ENCODE measurements at places on chromosomes 11 and 22.

GRCh38 chr11:9992306-9992705, 301.7 kb downstream of the SBF2 start:
- no peak for DNase-seq

GRCh38 chr11:96339706-96340554, 3.1 kb downstream of the MAML2 start:
- DNase-seq: no peak

GRCh38 chr11:48078689-48079088, 98.3 kb downstream of the PTPRJ start:
- no peak for DNase-seq

GRCh38 chr22:37371491-37371890, 55.8 kb downstream of the ELFN2 start:
- DNase-seq: no peak

GRCh38 chr11:30454111-30454510, 131.2 kb downstream of the ARL14EP start:
- DNase-seq: no peak

DNA sequence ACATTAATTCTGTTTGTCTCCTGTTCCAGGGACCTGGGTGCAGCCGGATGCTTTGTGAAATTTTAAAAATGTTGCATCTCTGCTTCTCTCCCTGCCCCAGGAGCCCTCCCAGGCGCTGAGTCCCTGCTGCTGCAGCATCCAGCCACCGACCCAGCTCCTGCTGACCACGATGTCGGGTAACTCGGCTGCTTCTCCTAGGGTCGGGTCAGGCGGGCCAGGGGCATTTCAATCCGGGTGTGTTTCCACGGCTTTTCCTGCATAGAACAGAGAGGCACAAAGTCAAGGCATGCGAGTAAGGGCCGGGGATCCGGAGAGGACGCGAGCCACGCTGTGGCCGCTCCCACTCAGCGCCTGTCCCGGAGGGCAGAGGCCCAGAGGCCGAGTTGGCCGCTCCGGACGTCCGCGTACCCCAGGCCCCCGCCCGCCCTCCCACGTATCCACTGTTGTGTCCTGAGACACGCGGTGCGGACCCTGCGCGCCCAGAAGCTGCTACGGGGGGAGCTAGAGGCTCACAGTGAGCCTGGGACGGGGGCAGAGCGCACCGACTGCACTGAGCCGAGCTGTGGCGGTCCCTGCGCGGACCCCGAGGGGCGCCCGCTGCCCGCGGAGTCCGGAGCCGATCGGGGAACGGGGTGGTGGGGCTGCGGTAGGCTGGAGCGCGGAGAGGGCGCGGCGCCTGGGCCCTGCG, at the start of gene POU2AF3:
TSS of gene POU2AF3 (plus strand) at position 134 of the 688 bp plus-strand sequence. CDS start at position 170, 36 bp downstream.
- DNase-seq: no peak

DNA sequence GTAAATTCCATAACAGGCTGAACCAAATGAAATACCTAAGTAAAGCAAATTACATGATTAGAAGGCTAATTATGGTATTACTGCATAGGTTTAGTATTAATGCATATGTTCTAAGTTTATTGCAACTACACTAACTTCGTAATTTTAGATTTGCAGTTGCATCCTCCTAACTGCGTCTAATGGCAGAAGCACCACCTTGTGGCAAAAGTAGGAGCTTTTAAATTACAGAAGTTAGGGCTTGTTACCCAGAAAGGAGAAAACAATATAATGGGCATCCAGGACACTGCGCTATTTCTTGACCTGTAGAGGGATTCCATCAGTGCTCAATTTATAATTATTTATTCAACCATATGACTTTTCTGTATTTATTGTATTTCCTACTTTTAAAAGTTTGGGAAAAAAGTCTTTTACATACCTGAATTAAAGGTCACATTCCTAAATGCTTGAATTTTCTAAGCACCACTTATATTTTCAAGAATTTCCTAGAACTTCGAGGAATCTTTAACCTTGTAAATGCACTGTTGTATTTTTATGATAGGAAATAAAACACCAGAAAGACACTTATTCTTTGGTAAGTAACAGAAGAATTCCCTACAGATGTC, 16.3 kb upstream of the GPR83 start:
- no peak for DNase-seq

GRCh38 chr11:105763594-105763993, 153.7 kb downstream of the GRIA4 start:
- DNase-seq: no peak

- DNase-seq: no peak
Measured at GRCh38 chr11:75403037-75403436, 3.7 kb downstream of the RPS3 start.

DNA sequence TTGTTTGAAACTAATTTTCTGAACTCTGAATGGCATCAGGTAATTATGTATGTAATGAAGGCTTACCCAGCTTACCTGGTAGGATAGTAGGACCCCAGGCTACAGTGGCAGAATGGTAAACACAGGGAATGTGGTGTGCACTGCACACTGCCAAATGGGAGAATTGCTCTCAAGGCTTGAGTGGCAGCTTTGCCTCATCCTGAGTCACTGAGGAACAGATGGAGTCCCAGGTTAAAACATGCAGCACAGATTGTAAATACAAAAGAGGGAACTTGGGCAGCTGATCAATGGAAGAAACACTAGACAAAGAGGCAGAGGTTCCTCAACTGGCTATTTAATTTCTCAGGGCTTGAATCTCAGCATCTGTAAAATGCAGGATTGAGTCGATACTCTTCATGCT, 24.4 kb downstream of the GPR83 start:
- no peak for DNase-seq

DNA sequence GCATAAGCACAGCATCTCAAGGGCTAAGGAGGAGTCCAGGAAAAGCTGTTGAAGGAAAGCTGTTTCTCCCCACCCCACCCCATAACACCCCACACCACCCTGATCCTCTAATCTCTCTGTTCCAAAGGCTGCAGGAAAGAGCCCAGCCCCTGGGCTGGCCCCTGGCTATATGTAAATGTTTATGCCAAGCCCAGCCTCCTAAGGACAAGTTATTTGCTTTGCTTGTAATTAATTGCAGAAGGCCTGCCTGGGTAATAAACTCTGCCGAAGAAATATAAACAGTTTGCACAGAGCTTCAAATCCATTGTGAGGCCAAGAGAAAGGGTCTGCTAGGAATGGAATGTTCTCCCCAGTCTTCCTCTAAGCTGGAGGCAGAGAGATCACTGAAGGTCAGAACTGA, 21.2 kb downstream of the ARRB1 start:
- DNase-seq: no peak

DNA sequence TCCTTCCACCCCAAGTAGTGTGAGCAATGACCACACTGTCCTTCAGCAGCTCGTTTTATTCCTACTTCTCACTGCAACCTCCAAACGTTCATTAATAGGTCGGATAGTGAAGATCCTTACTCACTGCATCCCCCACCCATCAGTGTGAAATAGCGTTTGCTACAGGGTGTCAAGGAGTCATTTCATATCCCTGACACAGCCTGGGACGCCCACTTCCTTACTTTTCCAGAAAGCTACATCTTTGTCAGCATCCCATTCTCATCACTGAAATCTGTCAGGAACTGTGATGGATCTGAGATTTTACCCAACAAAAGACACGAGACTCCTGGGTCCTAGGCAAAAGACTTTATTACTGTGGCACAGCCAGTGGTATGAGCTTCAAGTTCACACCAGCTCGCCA, 592.4 kb downstream of the NTM start:
- no peak for DNase-seq

- DNase-seq: no peak
Measured at GRCh38 chr11:119378851-119379465, 2.5 kb downstream of the USP2 start.

DNA sequence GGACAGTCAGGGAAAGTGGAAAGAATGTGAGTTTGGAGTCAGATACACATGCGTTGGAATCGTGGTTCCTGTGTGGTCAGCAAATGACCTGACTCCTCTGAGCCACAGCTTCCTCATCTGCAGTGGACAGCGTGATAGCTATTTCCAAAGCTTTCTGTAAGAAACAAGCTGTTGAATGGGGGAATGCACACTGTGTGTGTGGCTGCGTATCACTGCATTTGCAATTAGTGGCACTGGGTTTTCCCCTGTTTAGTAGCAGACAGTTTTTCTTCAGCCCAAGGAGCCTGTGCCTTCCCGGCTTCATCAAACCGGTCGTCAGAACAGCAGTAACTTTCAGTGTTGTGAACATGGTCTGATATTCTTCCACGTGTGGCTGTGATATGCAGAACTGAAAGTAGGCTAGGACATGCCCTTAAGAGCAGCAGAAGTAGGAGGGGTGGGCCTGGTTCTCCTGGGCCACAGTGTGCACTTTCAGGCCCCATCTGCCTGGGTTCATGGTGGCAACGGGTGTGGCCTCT, 121.5 kb downstream of the RRAS2 start:
- no peak for DNase-seq

DNA sequence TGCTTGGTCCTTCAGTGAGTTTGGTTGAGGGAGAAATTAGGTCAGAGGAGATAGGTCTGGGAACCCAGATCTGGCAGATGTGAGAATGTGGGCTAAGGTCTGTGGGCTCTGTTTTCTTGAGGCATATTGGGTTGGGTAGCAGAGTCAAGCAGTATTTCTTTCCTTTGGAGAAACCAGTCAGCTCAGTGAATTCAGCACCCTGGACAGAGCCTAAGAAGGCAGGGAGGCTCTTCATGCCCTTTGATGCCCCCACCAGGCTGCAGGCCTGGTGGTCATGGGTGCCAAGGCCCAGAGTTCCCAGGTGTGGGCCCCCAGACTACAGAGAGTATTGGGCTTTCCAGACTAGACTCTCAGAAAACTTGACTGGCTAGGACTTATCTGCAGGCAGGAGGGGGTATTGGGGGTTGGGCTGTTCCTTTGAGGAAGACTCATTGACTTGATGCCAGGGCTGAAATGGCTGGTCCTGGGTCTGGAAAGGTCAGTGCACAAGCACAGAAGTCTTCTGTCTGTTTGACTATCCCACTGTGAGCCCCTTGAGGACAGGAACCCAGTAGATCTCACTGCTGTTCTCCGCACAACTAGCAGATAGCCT, 45.3 kb upstream of the NECTIN1 start:
- no peak for DNase-seq

- no peak for DNase-seq
Measured at GRCh38 chr11:81869351-81870065, 864.2 kb downstream of the FAM181B start.

- no peak for DNase-seq
Measured at GRCh38 chr11:85705800-85706199, 19.8 kb upstream of the CCDC89 start.

GRCh38 chr11:123652599-123652998, 1.8 kb downstream of the SCN3B start:
- no peak for DNase-seq

DNA sequence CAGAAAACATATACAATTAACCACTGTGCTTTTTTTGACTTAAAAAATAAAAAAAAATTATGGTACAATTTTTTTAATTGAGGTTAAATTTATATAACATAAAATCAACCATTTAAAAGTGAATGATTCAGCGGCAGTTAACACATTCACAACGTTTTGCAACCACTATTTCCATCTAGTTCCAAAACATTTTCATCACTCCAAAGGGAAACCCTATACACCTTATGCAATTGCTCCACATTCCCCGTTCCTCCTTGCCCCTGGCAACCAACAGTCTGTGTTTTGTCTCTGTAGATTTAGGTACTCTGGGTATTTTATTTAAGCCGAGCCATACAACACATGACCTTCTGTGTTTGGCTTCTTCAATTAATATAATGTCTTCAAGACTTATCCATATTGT, 15.3 kb downstream of the DDI1 start:
- DNase-seq: no peak

GRCh38 chr11:64379160-64379559, 20.2 kb downstream of the RPS6KA4 start:
- no peak for DNase-seq

GRCh38 chr22:37561212-37562048, 1.1 kb downstream of the CDC42EP1 start:
- DNase-seq: peak; percentile 94

DNA sequence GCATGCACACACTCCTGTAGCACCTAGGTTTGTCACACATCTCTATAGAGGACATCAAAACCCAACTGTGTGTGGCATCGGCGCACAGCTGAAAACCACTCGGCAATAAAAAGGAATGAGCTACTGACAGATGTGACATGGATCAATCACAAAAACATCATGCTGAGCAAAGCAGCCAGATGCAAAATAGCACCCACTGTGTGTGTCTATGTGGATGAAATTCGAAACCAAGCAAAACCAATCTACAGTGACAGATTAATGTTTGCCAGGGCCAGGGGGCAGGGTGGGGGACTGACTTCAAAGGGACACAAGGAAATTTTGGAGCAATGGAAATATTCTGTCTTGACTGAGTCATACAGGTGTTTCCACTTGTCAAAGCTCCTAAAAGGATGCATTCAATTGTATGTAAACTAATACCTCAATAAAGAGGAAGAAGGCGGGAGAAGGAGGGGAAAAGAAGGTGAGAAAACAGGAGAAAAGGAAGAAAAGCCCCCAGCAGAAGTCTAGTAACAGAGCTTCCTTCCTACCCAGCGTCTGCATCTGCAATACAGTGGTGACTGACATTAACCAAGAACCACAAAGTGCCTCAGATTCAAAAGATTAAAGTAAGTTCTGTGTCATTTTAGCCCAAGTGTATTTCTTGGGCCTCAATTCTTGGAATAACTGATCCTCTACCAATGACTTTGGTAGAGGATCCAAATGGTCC, 49.8 kb downstream of the PACSIN2 start:
- peak; percentile 90 for DNase-seq

DNA sequence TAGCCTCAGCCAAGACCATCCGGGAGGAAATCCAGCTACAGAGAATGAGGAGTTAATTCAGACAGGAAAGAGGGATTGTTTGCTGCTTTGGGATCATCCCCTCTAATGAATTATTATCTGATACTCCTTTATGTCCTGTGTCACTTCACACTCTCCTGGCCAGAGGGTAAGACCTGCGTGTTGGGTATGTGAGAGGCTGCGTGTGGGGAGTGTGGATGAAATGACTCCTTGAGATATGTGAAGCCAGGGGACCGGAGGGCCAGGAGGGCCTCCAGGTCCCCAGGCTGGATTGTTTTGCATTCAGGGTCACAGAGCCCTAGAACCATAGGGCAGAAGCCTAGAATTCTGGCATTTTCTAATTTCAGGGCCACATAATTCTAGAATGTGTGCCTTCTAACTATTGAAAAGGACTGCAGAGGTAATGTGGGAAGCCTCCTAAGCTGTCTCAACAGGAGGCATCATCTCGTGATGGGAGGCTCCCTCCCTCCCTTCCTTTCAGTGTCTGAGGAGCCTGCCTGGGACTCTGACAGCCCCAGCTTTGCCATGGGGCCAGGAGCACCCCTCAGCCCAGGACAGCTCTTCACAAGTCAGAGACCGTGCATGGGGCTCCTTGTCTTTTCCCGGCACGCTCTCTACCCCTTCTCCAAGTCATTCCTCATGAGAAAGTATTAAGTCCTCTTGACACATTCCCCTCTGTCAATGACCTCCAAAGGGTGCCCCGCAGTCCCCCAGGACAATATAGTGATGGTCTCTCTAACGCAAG, 3.7 kb downstream of the TPBGL start:
- no peak for DNase-seq

DNA sequence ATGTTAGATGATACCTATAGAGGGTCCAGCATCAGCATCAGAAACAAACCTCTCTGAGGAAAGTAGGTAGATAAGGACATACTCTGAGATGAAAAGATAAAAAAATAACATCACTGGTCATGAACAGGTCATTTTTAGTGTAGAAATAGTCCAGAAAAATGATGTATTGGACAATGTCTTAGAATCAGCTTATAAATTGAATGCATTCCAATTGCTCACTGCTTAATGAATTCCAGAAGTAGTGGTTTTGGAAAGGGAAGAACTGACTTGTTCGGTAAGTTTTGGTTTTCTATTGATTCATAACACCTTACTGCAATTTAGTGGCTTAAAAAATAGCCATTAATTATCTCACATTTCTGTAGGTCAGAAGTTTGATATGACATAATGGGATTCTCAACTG, 929.5 kb upstream of the CCDC90B start:
- DNase-seq: no peak

GRCh38 chr11:129048911-129049310, 106.2 kb upstream of the TP53AIP1 start:
- DNase-seq: no peak
